Lung (tissue), 17 donors: ENCODE measurements at places on chromosomes 3 and 15. TPM values are rescaled to one million over a fixed set of nuclear protein-coding genes. Genes with fewer than 3 reads are reported as not detected.

- H3K36me3 ChIP-seq, result no peaks in the 10 kb centered on the region
- no peaks in the 10 kb centered on the region for H3K4me1 ChIP-seq
- H3K4me3 ChIP-seq, result no peak overlapping the region
- no peak for DNase-seq
- no peaks in the 10 kb centered on the region for H3K27me3 ChIP-seq
- no peak overlapping the region for H3K27ac ChIP-seq
Observed at GRCh38 chr3:82229397-82229796, 468.0 kb upstream of the GBE1 start.

- no peak overlapping the region for H3K27ac ChIP-seq
- DNase-seq, result no peak
- no peaks in the 10 kb centered on the region for H3K27me3 ChIP-seq
- H3K4me1 ChIP-seq, result no peaks in the 10 kb centered on the region
- no peak overlapping the region for H3K4me3 ChIP-seq
Observed at GRCh38 chr3:180802837-180803236, 109.6 kb upstream of the FXR1 start.

DNA sequence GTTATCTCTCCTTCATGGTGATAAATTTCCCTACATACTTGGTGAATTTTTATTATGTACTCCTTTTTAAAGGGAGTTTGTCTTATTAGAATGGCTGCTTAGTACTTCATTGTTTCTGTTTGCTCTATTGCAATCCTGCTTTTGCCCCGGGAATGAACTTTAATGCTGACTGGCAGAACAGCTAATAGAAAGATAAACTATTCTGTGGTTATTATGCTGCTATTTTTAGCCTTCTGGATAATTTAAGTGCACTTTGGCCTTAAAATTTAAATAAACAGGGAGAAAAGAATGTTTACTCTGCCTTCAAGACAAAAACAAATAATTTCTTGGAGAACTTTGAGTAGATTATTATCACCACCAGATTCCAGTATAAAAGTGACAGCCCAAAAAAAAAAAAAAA lies 413.8 kb upstream of the CCDC54 start:
- peaks cover 7% of the 10 kb centered on the region for H3K4me1 ChIP-seq
- no peak overlapping the region for H3K4me3 ChIP-seq
- H3K27ac ChIP-seq, result no peak overlapping the region
- H3K36me3 ChIP-seq, result no peaks in the 10 kb centered on the region
- peak; percentile 91 for DNase-seq

- no peaks in the 10 kb centered on the region for H3K27me3 ChIP-seq
- no peak overlapping the region for H3K27ac ChIP-seq
- H3K36me3 ChIP-seq, result no peaks in the 10 kb centered on the region
- H3K4me3 ChIP-seq, result no peak overlapping the region
- H3K4me1 ChIP-seq, result peaks cover 60% of the 10 kb centered on the region
Observed at GRCh38 chr15:68599560-68600071, 20.8 kb downstream of the CORO2B start.

DNA sequence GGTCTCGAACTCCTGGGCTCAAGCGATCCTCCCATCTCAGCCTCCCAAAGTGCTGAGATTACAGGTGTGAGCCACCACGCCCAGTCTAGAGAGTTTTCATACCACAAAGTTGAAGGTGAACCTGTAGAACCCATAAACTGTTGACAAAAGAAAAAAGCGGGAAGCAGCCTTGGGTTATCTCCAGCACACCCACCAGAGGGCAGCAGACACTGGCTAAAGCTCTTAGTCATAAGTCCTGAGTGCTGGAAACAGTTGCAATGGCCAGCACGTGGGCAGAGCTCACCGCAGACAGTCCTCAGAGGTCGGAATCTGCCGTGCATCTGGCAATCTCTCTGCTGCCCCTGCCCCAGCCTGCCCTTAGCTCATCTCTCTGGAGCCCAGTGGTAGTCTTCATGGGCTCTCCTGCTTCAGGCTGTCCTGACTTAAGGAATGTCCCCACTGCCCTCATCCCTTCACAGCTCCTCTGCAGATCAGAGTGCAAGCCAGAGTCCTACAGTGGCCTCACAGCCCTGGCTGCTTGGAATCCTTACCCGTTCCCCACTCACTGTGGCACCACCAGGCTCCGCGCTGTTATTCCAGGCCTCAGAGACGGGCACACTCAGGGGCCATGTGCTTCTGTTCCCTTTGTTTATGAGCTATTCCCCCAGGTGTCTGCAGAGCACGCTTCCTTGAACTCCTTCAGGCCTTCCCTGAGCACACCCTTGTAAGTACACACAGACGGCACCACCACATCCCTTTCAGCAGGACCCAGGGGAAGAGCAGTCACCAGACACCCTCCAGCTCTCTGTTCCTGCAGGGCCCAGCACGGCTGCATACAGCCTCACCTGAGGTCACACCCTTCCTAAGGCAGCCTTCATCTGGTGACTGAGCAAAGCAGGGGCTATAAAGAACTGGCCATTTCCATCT lies 8.8 kb upstream of the ELP6 start:
- DNase-seq, result peak; percentile 87
- no peak overlapping the region for H3K27ac ChIP-seq
- H3K36me3 ChIP-seq, result no peaks in the 10 kb centered on the region
- H3K27me3 ChIP-seq, result no peaks in the 10 kb centered on the region

GRCh38 chr3:80675790-80676189 lies 908.0 kb upstream of the ROBO1 start:
- H3K36me3 ChIP-seq, result no peaks in the 10 kb centered on the region
- H3K27ac ChIP-seq, result no peak overlapping the region
- DNase-seq, result no peak
- H3K27me3 ChIP-seq, result no peaks in the 10 kb centered on the region

DNA sequence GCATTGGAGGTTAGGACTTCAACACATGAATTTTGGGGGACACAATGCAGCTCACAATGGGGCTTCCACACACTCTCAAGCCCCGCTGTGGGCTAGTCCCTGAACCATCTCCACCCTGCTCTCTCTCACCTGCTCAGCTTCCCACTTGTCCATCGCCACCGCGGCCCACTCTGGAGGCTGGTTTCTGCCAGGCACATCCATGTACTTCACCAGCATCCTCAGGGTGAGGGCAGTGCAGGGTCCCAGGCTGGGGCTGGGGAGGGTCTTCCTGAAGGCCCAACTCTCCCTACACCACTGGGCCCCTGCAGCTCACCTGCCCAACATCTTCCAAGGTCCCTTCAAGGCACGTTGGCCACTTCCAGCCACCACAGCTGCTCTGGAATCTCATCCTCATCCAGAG lies 46.4 kb downstream of the KLF15 start:
- H3K27ac ChIP-seq, result no peak overlapping the region
- no peak for DNase-seq
- no peak overlapping the region for H3K4me3 ChIP-seq

GRCh38 chr15:68278595-68279405 lies 1.3 kb downstream of the FEM1B start:
- no peaks in the 10 kb centered on the region for H3K27me3 ChIP-seq
- H3K4me3 ChIP-seq, result peak overlapping the region; percentile 87
- H3K4me1 ChIP-seq, result peaks cover 48% of the 10 kb centered on the region
- H3K27ac ChIP-seq, result peak overlapping the region; percentile 98
- DNase-seq, result no peak
- peaks cover 5% of the 10 kb centered on the region for H3K36me3 ChIP-seq

GRCh38 chr3:136120373-136121348 lies 75.5 kb downstream of the MSL2 start:
- peak; percentile 19 for DNase-seq
- H3K36me3 ChIP-seq, result no peaks in the 10 kb centered on the region
- H3K27me3 ChIP-seq, result no peaks in the 10 kb centered on the region
- no peak overlapping the region for H3K27ac ChIP-seq

GRCh38 chr3:126944089-126944965 lies 38.6 kb upstream of the PLXNA1 start:
- H3K4me1 ChIP-seq, result peaks cover 3% of the 10 kb centered on the region
- H3K27ac ChIP-seq, result no peak overlapping the region
- no peak overlapping the region for H3K4me3 ChIP-seq
- no peaks in the 10 kb centered on the region for H3K36me3 ChIP-seq

DNA sequence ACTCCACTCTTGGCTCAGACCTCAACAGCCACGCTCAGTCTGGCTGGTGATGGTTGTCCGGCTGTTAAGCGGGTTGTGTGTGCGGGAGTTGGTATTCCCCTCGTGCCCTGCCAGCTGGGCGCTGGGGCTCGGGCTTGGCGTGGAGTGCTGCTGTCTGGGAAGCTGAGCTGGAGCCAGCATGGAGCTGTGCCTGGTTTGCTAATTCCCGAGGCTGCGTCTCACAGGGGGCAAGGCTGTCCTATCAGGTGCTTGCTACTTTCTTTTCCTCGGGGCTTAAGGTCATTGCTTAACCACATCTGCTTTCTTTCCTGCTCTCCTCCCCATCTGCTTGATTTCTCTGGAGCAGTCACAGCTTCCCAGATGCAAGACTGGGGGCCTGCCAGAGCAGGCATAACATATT lies 29.9 kb downstream of the PDIA5 start:
- H3K4me1 ChIP-seq, result peaks cover 26% of the 10 kb centered on the region
- DNase-seq, result peak; percentile 41
- no peaks in the 10 kb centered on the region for H3K36me3 ChIP-seq
- no peaks in the 10 kb centered on the region for H3K27me3 ChIP-seq
- H3K4me3 ChIP-seq, result no peak overlapping the region
- H3K27ac ChIP-seq, result no peak overlapping the region

- DNase-seq, result no peak
- peak overlapping the region; percentile 88 for H3K27ac ChIP-seq
- H3K27me3 ChIP-seq, result no peaks in the 10 kb centered on the region
- H3K4me1 ChIP-seq, result peaks cover 3% of the 10 kb centered on the region
Observed at GRCh38 chr3:10025205-10026083, 793 bp upstream of the FANCD2 start.

- H3K27ac ChIP-seq, result peak overlapping the region; percentile 28
- peaks cover 5% of the 10 kb centered on the region for H3K4me1 ChIP-seq
Observed at GRCh38 chr15:64134345-64134829, 17.1 kb upstream of the SNX22 start.

GRCh38 chr3:197494366-197495058 lies 61.3 kb downstream of the BDH1 start:
- H3K4me1 ChIP-seq, result no peaks in the 10 kb centered on the region
- H3K4me3 ChIP-seq, result no peak overlapping the region
- H3K36me3 ChIP-seq, result no peaks in the 10 kb centered on the region
- DNase-seq, result no peak
- H3K27me3 ChIP-seq, result no peaks in the 10 kb centered on the region

GRCh38 chr3:59388555-59389270 lies 338.9 kb upstream of the CFAP20DC start:
- no peak overlapping the region for H3K4me3 ChIP-seq
- H3K4me1 ChIP-seq, result no peaks in the 10 kb centered on the region
- no peaks in the 10 kb centered on the region for H3K27me3 ChIP-seq
- no peak overlapping the region for H3K27ac ChIP-seq

- H3K27me3 ChIP-seq, result no peaks in the 10 kb centered on the region
- H3K36me3 ChIP-seq, result peaks cover 16% of the 10 kb centered on the region
- DNase-seq, result no peak
- H3K27ac ChIP-seq, result peak overlapping the region; percentile 3
- no peak overlapping the region for H3K4me3 ChIP-seq
Observed at GRCh38 chr3:125001557-125002413, 54.0 kb downstream of the HEG1 start.

DNA sequence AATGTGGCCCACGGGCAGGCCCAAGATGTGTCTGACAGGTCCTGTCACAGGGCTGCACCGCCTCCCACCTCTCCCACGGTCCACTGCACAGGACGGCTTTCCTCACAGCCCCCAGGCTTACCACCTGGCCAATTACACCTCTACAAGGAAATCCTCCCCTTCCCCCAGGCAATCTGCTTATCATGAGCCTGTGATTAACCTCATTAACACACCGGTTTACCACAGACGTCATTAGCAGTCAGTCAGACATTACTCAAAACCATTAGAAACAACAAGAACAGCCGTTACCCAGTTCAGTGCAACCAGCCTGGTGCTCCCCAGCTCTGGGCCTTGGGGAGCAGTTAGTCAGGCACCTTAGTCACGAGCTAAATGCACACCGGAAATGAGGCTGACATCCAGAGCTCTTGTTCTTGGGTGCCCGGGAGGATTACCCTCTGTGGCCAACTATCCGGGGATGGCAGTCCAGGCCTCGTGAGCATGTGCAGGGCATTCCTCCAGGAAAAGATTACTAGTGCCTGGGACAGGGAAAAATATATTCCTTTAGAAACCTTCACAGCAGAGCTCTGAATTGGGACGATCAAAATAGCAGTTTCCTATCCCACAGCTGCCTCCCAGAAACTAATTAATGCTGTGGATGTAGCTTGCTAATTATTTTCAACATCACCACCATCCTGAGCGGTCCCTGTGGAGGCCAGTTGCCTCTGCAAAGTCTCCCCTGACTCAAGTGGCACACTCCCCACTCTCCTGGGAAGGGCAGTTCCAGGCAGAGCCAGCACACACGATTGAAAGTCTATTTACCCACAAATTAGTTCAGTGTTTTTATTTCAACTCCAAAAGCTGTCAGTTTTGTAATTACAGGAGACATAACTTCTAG lies 117.4 kb upstream of the ZBED2 start:
- peaks cover 2% of the 10 kb centered on the region for H3K36me3 ChIP-seq
- no peaks in the 10 kb centered on the region for H3K27me3 ChIP-seq
- no peak overlapping the region for H3K4me3 ChIP-seq
- no peak overlapping the region for H3K27ac ChIP-seq
- DNase-seq, result no peak

- H3K4me3 ChIP-seq, result no peak overlapping the region
- DNase-seq, result no peak
- no peaks in the 10 kb centered on the region for H3K36me3 ChIP-seq
- H3K27ac ChIP-seq, result no peak overlapping the region
Observed at GRCh38 chr3:24793896-24794295, 299.2 kb upstream of the THRB start.

GRCh38 chr15:48974882-48975281 lies 11.2 kb upstream of the SHC4 start:
- no peak overlapping the region for H3K27ac ChIP-seq
- H3K4me3 ChIP-seq, result no peak overlapping the region
- peak; percentile 22 for DNase-seq
- no peaks in the 10 kb centered on the region for H3K36me3 ChIP-seq
- no peaks in the 10 kb centered on the region for H3K27me3 ChIP-seq

DNA sequence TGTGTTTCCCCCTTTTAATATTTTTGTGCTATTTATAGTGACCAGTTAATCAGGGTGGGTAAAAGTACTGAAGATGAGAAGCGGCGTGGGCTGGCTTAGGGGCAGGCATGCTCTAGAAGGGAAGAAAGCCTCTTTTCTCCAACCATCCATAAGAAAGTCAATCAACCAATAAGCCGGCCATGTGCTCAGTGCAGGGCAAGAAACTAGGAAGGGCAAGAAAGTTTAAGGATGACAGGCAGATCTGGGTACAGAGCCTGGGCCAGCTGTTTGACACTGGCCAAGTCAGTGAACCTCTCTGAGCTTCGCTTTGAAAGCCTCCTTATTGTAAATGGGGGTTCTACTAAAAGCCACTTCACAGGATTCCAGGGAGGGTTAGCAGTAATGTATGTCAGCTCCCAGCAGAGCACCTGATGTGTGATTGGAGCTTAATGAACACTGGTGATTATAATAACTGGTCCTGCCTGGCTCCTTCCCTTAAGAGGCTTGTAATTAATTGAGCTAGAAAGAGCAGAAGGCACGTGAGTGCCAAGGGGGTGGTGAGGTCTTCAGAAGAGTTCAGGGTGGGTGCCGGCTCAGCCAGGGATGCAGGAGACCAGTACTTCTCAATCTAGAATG lies 5.7 kb upstream of the CHRNA3 start:
- no peaks in the 10 kb centered on the region for H3K36me3 ChIP-seq
- no peaks in the 10 kb centered on the region for H3K4me1 ChIP-seq
- no peak overlapping the region for H3K4me3 ChIP-seq
- no peak for DNase-seq

The CPNE9 gene
- 0.16 TPM for polyA plus RNA-seq

The RAD54L2 gene
- polyA plus RNA-seq, result 7.3 TPM

The SLCO2A1 gene
- polyA plus RNA-seq, result 57.5 TPM

The GCSAM gene
- polyA plus RNA-seq, result 0.14 TPM

The SEMA4B gene
- 24.0 TPM for polyA plus RNA-seq

The CA12 gene
- polyA plus RNA-seq, result 46.8 TPM

The CEMIP gene
- polyA plus RNA-seq, result 1.9 TPM

The ALG1L2 gene
- polyA plus RNA-seq, result not detected

The GOLIM4 gene
- 22.2 TPM for polyA plus RNA-seq

The SYNM gene
- 8.0 TPM for polyA plus RNA-seq

The CADPS gene
- 0.33 TPM for polyA plus RNA-seq

The ZNF662 gene
- 4.1 TPM for polyA plus RNA-seq

The LTF gene
- 12.9 TPM for polyA plus RNA-seq

The SLC22A14 gene
- polyA plus RNA-seq, result 0.06 TPM
